ENCODE measurements at places on chromosomes 2 and 18.

GRCh38 chr18:23669804-23670405 is 7.2 kb upstream of the ANKRD29 start:
- DNase-seq: no peak

GRCh38 chr2:127566576-127566975 is 31.1 kb downstream of the MYO7B start:
- DNase-seq: no peak

DNA sequence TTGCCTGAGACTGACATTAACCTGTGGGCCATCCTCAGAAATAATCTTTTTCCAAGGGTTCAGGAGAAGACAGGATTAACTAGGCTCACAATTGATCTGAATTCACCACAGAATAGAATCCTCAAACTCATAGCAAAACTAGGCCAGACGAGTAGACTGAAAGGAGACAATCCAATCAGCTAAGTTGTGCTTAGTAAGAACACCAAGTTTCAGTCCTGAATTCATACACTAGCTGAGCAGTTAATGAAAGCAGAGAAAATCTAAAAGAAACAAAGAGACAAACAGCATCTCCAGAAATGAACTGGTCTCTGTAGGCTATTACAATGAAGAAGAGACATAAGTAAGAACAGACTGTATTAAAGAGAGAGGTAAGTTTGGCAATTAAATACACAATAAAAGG is 89.5 kb downstream of the GORASP2 start:
- DNase-seq: no peak

DNA sequence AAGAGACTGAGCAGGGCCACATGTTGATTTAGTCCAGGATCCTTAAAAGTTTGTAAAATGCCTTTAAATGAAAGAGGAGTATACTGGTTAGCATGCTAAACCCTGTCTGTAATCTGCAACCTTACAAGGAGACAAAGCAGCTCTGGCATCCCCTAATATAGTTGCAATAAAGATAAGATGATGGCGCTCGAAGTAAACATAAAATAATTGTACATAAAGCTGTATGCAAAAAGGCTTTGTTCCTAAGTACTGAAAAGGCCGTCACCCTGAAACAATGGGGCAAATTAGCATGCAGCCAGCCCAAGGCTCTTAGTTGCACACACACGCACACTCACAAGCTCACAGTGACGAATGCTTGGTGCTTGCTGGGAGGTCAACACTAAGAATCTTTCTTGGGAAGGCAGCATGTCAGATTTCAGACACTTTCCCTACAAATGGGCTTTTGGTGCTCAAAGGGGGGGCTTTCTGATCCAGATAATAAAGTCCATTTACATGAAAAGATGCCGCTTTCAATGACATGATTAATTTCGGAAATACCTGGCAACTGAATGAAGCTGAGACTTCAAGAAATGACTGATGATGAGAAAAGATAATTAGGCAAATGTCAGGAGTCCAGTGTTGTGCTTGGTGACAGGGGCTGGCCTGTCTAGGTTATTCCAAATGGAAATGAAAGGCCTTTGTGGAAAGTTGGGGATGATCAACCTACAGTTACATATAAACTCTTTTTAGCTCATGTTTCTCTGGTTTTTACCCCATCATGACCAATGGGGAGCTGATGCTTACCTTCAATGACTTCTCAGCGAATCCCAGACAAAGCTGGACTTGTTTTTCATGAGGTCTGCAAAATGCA is 370.3 kb downstream of the MEIS1 start:
- peak; percentile 79 for DNase-seq

DNA sequence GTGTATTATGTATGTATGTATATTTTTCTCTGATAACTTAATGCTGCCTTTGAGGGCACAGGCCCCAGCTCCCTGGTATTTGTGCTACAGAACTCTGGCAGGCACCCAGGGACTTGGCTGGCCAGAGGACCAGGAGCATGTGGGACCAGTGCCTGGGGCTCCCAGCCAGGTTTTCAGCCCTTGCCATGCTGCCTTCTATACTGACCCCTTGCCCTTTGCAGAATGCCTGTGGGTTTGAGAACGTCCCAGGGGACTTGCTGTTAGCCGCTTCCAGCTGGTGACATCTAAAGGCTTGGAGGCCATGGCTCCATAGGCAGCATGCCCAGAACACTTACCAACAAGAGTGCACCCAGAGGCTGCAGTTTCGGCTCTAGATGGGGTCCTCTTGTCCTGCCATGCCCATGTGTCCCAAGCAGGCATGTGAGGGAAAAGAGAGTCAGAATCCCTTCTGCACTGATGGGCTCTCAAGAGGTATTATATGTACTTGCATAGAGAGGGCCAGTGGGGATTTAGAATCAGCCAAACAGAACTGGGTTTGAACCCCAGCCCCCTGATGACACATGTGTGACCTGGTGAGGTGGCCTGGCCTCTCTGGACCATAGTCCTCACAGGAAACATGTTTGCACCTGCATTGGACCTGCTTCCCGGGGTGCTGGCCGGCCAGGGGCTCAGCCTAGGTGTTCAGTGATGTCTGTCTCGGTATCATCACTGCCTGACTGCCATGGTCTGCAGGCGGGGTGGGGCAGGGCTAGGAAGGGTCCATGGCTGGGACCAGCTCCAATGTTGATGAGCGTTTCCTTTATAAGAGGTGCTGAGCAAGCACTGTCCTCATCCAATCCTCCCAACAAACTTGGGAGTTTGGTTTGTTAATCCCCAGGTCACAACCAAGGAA is 119.2 kb upstream of the FHL2 start:
- DNase-seq: peak; percentile 40

DNA sequence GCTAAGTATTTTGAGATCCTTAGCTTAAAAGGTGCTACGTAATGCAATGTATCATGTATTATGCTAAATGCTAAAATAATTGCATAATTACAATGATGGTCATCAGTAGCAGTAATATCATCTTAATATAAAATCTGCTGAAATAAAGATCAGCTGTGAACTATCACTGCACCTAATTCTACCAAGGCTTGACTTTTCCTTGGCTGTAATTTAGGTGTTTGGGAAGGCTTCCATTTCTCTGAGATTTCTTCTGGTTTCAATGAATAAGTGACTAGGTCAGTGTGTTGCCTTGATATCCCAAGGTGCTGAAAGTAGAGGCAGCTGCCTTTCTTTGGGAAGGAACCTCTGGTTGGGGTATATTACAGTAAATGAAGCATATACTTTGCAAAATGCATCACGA is 376.1 kb downstream of the STK39 start:
- no peak for DNase-seq

- DNase-seq: no peak
Observed at GRCh38 chr2:197452754-197453122, 614 bp upstream of the COQ10B start.

DNA sequence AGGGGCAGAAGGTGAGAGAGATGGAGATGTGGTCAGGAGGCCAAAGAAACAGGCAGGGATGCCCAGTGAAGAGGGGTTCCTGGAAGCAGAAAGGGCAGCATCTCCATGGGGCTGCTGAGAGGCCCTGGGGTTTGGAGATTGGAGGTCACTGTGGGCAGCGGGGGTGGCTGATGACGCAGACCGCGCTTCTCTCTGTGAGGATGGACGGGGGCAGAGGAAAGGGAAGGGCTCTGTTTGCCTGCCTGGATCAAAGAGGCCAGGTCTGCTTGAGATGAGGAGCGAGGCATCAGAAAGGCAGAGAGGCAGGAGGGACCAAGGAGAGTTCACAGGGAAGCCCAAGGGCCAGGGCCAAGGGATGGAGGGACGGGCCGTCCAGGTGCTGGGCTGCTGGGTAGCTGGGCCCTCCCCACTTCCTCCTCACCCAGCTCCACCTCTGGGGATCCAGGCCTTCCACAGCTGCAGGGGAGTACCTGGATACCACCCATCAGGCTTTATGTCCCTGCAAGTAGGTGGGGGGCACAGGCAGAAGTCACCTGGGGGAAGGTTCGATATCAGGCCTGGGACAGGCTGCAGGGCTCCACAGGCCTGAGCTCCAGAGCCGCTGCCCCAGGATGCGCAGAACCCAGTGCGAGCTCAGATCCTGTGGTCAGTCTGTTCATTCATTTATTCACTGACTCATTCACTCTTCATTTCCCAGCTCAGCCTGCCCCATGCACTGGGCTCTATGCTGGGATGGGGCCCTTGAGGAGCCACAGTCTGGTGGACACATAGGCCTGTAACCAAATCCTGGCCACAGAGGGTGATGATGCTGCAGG is 30.6 kb downstream of the ADRA2B start:
- no peak for DNase-seq

DNA sequence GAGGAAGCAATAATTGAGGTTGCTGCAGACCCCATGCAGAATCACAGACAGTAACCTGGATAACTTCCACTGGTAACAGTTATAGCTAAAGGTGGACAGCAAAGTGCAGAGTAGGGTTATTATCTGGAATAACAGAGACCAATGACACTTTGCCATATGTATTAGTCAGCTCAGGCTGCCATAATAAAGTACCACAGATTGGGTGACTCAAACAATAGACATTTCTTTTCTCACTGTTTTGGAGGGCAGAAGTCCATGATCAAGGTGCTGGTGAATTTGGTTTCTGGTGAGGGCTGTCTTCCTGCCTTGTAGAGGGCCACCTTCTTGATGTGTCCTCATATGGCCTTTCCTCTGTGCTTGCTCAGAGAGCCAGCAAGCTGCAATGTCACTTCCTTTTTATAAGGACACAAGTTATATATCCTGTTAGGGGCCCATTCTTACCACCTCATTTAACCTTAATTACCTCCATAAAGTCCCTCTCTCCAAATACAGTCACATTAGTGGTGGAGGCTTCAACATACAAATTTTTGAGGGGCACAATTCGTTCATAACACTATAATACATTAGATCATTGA is 191.0 kb upstream of the LRP1B start:
- no peak for DNase-seq

GRCh38 chr2:188659656-188660406 is 314.3 kb upstream of the COL3A1 start:
- DNase-seq: peak; percentile 38

GRCh38 chr18:59056706-59057492 is 82.8 kb upstream of the SEC11C start:
- peak; percentile 73 for DNase-seq

- DNase-seq: no peak
Observed at GRCh38 chr2:38232454-38232853, 144.6 kb downstream of the ATL2 start.

Measured in fibroblast of lung (primary cell).